Islet precursor cell (in vitro differentiated cells): ENCODE measurements at places on chromosomes 5 and 9.

GRCh38 chr5:59428391-59428790 is 465.1 kb downstream of the PDE4D start:
- DNase-seq, result no peak

DNA sequence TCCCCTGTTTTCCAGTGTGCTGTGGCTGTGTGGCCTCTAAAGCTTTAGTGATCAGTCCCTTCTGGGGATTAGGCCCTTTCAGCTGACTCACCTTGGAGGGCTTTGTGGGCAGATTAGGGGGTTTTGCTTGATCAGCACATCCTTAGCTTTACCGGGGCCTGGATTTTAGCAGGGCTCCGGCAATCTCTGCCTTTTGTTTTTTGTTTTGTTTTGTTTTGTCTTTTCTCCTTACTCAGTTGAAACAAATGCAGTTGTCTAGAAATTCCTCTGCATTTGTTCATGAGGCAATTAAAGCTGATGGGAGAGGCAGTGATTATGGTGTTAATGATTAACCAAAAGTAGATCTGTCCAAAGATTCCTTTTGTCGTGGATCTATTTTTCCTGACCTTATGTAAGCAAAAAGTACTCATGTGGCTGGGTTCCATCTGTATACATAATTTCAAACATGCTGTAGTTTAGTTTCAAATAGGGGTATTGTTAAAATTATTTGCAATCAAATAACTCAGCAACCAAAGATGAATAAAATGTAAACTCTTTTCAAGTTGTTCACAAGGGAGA is 5.2 kb upstream of the TDRD7 start:
- no peak for DNase-seq

- no peak for DNase-seq
Measured at GRCh38 chr9:115946530-115946929, 207.1 kb upstream of the PAPPA start.

GRCh38 chr5:71563161-71563560 is 24.0 kb upstream of the MCCC2 start:
- DNase-seq, result no peak

GRCh38 chr9:98481676-98482075 is 226.2 kb upstream of the TBC1D2 start:
- DNase-seq, result no peak

DNA sequence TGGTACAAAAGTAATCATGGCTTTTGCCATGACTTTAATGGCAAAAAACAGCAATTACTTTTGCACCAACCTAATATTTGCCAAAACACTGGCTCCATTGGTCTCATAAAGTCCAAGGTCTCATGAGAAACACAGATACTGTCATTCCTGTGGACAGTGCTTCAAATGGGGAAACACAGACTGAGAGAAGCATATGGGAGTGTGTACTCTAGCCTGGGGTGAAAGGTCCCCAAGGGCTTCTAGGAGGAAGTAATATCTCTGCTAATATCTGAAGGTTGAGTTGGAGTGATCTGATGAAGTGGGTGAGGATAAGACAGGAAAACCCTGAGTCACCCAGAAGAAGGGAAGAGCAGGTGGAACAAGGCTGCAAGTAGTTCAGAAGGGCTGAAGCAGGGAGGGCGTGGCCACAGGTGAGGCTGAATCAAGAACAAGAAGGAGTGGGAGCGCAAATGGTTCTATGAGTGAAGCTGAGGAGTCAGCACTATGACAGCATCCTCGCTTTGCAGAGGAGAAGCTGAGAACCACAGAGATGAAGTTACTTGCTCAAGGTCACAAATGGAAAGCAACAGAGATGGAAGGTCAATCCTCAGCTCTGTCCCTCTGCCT is 164.1 kb downstream of the ASTN2 start:
- DNase-seq, result no peak

- DNase-seq, result no peak
Measured at GRCh38 chr5:143544606-143545005, 141.1 kb upstream of the NR3C1 start.

DNA sequence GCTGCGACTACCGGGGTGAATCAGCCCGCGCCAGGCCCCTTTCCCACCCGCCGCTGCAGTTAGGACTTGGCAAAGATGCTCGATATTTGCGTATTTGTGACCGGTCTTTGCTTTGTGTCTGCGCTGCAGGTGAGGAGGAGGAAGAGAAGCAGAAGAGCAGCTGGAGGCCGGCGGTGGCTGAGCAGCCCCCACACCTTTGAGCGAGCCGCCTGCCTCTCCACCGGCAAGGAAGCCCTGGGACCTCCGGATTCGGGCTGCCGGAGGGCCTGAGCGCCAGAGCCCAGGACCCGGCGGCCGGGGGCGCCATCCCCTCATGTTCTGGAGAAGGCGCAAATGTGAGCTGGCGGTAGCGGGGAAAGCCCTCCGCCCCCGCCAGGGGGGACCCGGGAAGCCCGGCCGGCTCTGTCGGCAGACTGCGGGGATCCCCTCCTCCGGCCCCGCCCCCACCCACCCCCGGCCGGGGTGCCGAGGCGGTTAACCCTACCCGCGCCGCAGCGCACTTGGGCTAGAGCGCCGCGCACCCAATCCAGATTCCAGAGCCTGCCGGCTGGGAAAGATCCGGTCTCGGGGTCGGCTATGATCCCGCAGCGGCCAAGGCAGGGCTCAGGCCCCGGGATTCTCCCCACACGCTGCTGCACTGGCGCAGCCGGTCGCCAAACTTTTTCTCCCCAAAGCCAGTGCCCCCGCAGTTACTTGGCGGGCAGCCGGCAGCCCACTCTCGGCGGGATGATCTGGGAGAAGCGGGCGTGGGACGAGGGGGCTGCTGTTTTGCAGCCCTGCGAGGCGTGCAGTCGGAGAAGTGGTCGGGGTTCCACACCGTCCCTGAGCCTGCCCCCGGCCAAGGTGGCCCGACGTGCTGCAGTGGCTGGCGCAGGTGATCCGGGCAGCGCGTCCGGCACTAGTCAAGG is 800 bp upstream of the KCNN2 start:
- peak; percentile 86 for DNase-seq

- DNase-seq, result no peak
Measured at GRCh38 chr9:130579738-130580463, 524 bp downstream of the FUBP3 start.

DNA sequence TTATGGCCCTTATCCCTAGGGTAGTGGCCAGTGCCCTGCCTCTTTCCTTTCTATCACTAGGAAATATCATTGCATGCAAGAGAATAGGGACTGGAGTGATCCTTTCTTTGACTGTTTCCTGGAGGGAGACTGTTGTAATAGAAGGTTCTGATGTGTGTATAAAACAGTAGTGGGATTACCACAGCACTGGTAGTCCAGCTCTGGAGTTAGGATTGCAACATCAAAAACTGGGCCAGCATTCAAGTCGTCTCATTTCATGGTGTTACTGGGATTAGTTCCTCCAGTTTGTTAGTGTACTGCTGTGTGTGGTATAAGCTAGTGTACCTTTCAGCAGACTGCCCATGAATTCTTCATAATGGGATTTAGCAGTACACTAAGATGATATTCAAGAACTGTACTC is 45.8 kb downstream of the KIAA1958 start:
- DNase-seq, result no peak

- peak; percentile 89 for DNase-seq
Measured at GRCh38 chr5:32027717-32028458, 146.2 kb downstream of the GOLPH3 start.
